NCI-H187 (cell line): ENCODE measurements at places on chromosomes 7 and 10.

DNA sequence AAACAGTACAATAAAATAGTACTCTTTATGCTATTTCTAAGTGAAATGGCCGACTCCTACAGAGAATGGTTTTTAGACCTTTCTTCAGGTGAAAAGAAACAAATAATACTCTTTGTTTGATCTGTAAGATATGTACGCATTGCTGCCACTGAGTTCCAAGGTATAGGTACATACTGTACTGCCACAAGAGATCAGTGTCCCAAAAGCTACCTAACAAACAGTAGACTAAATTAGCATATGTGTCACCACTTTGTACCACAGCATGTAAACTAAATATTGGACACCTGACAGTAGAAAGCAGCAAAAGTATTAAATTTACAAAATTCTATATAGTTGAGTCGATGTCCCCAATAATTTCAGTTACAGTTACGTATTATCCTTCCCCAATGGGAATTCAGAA is 14.4 kb downstream of the MTPN start:
- DNase-seq = no peak

GRCh38 chr10:62690703-62691102 is 113.8 kb upstream of the ADO start:
- DNase-seq = no peak

DNA sequence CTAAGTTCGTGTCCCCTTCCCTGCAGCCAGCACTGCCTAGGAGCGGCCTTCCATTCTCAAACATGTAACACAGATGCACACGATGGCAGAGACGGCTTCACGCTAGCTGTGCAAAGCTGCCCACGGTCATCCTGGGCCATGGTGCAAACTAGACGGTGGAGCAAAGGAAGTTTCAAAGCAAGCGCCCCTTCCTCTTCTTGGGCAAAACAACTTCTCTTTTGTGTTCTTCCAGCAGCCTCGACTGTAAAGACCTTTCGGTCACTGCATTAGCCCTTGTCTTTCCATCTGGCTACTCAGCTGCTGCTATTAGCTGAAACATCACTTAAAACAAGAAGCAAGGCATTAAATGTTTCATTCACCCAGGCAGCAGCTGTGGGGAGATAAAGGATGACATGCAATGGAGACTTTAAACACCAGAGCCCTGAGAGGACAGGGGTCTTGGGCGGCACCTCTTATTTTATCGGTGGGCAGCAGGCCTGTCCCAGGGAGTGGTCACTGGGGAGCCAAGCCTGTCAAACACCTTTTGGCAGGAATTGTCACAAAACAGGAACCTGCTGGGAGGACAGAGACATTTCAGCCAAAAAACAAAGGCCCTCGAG is 214.8 kb downstream of the KLF6 start:
- no peak for DNase-seq

GRCh38 chr7:158569858-158570323 is 17.7 kb downstream of the PTPRN2 start:
- DNase-seq = no peak

DNA sequence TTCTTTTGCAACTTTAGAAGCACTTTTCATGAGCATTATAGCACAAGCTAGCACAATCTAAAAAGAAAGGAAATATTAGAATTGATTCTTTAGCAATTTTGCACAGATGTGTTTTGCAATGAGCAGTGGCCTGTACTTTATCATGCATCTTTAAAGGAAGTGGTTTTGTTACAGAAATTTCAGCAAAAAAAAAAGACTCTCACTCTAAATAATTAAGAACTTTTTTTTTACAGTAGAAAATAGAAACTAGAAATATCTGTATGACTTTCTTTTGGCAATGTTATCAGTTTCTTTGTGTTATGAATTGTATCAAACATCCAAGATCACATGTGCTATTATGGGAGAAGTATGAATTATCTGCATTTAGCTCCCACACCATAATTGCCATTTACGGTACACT is 195.7 kb upstream of the KLF6 start:
- DNase-seq = no peak

DNA sequence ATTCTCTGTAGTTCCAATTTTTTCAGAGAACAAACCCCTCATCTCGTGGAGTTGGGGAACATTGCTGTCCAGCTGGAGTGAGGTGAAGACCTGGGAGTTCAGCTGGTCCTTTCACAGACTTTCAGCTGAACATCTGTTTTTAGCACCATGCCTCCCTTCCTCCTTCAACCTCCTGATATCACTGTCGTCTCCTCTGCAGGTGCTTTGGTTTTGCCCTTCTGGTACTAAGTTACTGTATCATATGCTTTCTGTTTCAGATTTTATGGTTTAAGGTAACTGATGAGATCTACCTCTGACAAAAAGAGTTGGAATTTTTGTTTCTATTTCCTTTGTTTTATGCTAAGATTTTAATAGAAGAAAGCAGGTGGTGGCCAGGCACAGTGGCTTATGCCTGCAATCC is 102.9 kb downstream of the ZNF438 start:
- no peak for DNase-seq

DNA sequence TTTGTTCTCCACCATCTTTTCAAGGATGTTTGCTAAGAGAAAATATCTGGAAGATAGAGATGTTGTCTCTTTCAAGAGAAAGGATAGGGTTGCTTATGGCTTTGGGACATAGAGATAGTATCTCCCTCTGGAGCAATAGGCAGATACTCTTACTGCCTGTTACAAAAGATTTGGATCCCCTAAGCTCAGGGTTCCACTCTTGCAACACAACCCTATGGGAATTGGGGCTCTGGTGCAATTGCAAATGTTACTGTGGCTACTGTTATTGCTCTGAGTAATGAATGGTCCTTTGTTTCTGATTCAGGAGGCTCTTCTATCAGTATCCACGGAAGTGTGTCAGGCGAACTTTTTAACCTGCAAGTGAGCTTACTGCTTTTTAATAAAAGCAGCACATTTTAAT is 88.8 kb downstream of the GPR85 start:
- no peak for DNase-seq

GRCh38 chr10:34216348-34216945 is 598.6 kb downstream of the PARD3 start:
- no peak for DNase-seq

DNA sequence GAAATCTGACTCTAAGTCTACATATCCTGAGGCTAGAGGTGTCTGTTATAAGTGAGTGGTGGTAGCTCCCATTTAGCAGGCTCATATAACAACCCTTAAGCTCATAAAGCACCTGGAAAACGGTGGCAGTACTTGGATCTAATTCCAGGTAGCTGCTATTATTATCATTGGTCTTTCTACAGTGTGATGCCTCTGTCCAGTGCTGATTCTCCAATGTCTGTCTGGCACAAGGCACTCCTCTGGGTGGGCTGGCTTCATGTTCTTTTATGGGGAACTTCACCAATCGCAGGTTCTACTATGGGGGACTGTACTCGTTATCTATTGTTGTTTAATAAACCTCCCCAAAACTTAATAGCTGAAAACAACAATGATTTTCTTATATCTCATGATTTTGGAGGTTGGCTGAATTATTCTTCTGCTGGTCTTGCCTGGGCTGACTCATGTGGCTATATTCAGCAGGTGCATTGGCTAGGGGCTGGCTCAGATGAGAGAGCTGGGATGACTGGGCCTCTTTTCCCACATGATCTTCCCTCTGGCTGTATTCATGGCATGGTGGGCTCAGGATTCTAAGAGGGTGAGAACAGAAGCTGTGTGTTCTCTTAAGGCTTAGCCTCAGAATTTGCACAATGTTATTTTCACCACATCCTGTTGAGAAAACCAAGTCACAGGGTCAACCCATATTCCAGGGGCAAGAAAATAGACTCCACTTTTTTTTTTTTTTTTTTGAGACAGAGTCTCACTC is 93.0 kb upstream of the PCGF5 start:
- DNase-seq = no peak

DNA sequence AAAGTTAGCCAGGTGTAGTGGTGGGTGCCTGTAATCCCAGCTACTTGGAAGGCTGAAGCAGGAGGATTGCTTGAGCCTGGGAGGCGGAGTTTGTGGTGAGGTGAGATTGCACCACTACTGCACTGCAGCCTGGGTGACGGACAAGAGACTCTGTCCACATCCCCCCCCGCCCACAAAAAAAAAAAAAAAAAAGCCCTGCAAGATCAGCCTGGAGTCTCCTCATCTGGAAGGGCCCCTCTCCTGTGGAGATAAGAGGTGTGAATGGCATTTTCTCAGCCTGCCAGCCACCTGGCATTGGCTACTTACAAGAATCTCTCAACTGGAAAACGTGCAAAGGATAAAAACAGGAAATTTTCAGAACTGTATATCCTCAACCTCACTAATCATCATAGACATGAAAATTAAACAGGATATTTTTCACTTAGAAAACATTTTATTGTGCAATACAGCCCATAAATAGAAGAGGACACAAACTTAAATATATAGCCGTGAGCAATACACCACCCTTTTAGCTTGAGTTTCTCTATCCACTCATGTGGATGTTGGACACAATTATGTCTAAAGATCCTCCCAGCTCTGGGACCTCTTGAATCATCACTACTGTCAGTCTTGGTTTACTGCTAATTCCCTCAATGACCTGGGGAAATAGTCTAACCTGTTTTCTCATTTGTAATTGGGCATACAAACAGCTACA is 11.3 kb upstream of the TSPAN15 start:
- DNase-seq = no peak

DNA sequence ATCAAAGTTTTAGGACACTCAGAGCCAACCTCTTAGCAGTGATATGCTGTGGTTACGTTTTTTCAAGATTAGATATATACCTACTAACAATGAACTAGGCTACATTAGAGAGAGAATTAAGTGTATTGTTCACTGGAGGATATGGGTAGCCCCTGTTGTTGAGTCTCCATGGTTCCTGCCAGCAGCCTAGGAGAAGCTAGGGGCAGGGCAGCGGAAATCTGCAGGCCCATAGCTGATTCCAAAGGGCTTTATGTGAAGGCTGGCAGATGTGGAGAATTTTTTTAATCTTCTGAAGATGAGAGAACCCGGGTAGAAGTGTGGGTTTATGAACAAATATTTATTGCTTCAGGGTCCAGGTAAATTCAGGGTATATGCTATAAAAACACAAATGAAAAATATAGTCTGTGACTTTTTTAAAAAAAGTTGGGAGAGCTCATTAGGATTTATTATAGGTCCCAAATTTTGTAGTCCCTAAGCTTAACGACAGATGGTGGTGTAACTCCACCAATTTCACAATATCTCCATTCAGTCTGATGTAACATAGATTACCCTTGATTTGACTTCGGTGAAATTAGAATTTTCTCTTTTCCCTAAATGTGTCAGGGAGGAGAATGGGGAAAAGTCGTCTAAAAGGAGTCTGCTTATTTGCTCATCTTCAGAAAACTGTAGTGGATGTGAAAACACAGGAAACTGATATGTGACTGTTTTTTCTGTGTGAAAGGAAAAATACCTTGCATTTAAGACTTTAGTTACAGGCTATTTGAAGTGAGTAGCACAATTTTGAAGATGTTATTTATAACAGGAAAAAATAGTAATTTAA is 163.0 kb upstream of the PPP1R3A start:
- peak; percentile 25 for DNase-seq

GRCh38 chr7:131170440-131171271 is 157.0 kb upstream of the MKLN1 start:
- DNase-seq = no peak

DNA sequence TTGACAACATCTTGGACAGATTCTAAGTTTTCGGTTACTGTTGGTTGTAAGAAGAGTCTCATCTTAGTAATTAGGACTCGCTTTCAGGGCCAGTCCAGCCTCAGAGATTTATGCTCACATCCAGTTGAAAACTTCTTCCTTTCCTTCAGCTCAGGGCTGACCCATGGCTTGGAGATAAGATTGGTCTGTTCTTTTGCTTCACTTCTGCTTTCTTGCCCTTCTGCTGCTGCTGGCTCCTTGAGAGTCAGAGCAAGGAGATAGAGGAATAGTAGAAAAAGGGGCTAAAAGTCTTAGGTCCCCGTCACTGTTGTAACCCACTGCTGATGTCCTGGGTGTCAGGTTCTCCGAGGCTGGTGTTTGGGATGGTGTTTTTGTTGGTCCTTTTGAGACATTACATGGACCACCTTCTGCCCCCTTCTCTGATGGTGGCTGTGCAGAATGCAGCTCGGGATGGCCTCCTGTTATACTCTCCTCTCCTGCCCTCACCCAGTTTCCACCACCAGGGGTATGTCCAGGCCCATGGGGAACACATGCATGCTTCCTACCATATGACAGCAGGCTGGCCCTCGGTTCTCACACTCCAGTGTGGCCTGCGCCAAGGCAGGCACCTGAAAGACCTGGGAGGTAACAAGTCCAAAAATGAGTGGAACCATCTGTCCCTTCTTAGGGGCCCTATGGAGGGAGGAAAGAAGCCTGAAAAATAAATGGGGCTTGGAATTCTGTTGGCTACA is 67.8 kb upstream of the PCBD1 start:
- no peak for DNase-seq

- DNase-seq = no peak
These were observed 282.5 kb upstream of the KLF6 start for GRCh38 chr10:4067531-4067930.

- DNase-seq = no peak
These were observed 8.0 kb downstream of the SUFU start for GRCh38 chr10:102511583-102512274.
